ENCODE measurements at places on chromosomes 3 and 15.

GRCh38 chr3:150180334-150180733 is 209.6 kb upstream of the PFN2 start:
- DNase-seq: no peak

DNA sequence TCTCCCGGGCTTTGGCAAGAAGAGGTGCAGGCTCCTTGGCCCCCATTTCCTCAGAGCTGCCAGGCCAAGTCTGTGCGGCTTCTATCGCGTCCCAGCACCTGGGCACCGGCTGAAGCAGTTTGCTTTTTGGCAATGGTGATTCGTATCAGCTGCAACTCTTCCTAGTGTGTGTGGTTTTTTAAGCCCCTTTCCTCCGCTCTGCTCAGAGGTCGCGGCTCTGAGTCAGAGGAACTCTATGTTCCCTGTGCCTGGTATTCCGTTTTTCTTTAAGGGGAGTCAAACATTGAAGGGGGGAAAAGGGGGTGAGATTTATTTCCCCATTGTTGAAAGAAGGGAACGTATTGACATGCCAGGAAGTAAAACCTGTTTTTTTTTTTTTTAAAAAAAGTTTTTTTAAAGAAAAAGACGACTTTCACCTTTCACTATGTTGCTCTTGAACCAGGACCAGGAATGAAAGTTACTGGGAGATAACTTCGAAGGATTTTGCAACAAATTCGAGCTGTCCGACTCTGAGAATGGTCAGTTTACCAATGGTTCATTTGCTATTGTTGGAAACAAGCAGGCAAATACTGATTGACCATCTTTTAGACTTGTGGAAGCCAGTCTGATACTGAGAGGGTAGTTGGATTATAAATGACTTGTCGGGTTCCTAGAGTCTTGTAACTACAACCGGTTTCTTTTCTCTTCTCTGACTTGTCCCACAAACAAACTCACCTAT is 1.1 kb downstream of the ARMC8 start:
- DNase-seq: peak; percentile 74

DNA sequence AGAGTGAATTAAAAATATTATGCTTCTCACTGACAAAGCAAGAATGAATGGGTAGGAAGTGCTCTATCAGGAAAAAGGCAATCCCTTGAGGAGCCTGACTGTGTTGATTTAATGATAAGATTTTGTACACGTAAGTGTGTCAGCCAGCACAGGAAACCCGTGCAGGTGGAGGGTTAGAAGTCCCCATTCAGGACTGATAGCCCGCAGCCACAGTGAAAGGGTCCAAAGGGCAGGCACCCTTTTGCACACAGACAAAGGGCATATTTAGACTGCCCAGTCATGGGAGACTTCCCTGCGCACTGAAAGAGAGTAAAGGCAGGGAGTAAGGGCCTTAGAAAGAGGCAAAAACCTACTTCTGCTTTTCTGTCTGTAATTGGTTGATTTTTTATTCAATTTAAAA is 26.4 kb upstream of the SKIL start:
- DNase-seq: no peak

- DNase-seq: no peak
Observed at GRCh38 chr3:69081583-69082262, 1.6 kb upstream of the UBA3 start.

- no peak for DNase-seq
Observed at GRCh38 chr3:14454639-14455310, 52.4 kb downstream of the SLC6A6 start.

- DNase-seq: peak; percentile 57
Observed at GRCh38 chr15:65829130-65829764, 37.2 kb upstream of the DENND4A start.

GRCh38 chr15:89143503-89144162 is 55.4 kb downstream of the ABHD2 start:
- DNase-seq: no peak

GRCh38 chr3:58307639-58308215 is 1.4 kb downstream of the HTD2 start:
- peak; percentile 41 for DNase-seq

GRCh38 chr3:45309876-45310275 is 78.5 kb upstream of the LARS2 start:
- DNase-seq: peak; percentile 31

DNA sequence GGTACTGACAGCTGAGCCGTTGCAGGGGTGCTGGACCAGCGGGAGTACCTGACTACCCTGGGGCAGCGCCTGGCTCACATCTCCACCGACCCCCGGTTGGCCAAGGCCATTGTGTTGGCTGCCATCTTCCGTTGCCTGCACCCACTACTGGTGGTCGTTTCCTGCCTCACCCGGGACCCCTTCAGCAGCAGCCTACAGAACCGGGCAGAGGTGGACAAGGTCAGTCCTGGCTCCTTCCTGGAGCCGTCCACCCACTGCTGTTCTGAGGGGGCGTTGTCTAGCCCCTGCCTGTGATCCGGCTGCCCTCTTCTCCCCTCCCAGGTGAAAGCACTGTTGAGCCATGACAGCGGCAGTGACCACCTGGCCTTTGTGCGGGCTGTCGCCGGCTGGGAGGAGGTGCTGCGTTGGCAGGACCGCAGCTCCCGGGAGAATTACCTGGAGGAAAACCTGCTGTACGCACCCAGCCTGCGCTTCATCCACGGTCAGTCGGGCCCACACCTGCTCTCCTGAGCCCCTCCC is 45.7 kb downstream of the DHX30 start:
- no peak for DNase-seq

GRCh38 chr3:89654031-89654430 is 546.6 kb downstream of the EPHA3 start:
- DNase-seq: no peak

GRCh38 chr15:84659904-84660781 is 2.1 kb upstream of the NMB start:
- DNase-seq: no peak

- no peak for DNase-seq
Observed at GRCh38 chr15:98164571-98164970, 204.1 kb downstream of the ARRDC4 start.

GRCh38 chr3:29697989-29698388 is 417.1 kb downstream of the RBMS3 start:
- no peak for DNase-seq

GRCh38 chr3:4615750-4616149 is 122.6 kb downstream of the ITPR1 start:
- DNase-seq: no peak

DNA sequence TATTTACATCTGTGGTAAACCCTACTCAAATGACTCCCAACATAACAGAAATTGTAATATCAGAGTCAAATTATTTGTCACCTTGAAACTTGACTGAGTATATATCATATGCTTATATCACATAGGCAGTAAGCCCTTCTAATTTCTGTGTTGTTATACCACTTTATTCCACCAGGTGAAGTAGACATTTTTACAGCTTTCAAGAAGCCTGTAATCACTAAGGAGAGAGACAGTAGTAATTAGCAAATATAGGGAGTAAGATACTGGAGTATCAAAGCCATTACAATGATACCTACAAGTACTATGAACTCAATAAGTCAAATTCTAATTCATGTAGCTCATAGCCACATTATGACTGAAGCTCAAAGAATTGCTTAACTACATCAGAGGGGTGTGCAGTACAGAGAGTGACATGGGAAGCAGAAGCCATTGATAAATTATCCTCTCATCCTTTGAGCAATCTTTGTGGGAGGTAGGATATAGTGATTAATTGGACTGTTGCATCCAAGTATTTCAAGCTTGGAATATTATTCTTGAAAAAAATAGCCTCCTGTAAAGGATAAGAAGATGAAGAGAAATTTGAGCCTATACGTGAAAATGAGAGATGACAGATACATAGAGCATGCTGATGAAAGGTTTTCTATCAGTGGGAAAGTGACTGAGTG is 1005.9 kb downstream of the ZPLD1 start:
- DNase-seq: no peak

DNA sequence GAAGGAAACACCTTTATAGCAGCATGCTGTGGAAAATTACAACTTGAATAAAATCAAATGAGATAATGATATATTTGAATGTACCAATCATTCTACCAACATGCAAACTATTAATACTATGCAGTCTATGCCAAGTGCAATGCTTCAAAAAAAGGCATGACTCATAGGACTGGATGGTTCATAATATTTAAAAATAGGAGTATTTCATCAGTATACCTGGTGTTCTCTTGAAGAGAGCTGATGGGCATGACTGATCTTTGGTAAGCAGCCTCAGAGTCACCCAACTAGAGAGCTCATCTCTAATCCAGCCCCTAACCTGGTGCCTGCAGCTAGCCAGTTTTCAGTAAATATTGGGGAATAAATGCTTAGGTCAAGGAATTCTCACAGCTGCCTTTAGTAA is 434.7 kb upstream of the ARRDC4 start:
- no peak for DNase-seq

DNA sequence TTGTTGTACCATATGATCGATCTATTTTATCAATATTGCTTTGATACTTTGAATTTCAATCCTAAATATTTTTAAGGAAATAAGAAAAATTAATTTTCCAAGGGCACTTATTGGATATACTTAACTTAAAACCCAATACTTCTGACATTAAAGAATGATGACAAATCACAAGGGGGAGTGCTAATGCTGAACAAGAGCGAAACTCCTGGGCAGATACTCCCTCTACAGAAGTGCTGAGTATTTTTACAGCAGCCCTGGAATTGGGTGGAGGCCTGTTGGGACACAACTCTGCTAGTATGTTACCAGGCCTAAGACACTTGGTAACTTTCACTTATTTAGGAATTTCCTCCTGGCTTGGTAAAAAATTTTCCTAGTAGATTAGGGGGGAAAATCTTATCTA is 46.2 kb downstream of the DENND6A start:
- peak; percentile 18 for DNase-seq

- no peak for DNase-seq
Observed at GRCh38 chr3:126983653-126984390, 907 bp downstream of the PLXNA1 start.
